ENCODE measurements at places on chromosomes 4 and X.
A peak's percentile ranks its signal among the peaks of the same experiment; 100 is the strongest.

GRCh38 chrX:42755815-42756214 is 22.1 kb downstream of the PPP1R2C start:
- DNase-seq = no peak

- no peak for DNase-seq
These were observed 182.1 kb upstream of the CLNK start for GRCh38 chr4:10866666-10867065.

- DNase-seq = no peak
These were observed 4.0 kb downstream of the FLNA start for GRCh38 chrX:154370300-154371016.

DNA sequence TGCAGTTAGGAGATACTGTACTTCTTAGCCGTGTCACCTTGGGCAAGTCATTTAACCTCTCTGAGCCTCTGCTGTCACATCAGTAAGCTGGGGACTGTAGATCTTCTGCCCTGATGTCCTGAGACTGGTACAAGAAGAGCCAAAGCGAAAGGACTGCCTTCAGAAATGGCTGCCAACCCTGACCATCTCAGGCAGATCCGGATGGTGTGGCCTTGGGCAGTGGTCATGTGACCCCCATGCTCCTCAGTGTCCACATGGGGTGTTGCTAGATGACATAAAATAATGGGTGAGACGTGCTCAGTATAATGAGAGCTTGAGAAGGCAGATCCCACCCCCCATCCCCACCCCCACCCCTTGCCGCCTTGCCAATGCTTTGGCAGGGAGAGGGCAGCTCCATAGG is 60.4 kb upstream of the MTM1 start:
- DNase-seq = no peak

DNA sequence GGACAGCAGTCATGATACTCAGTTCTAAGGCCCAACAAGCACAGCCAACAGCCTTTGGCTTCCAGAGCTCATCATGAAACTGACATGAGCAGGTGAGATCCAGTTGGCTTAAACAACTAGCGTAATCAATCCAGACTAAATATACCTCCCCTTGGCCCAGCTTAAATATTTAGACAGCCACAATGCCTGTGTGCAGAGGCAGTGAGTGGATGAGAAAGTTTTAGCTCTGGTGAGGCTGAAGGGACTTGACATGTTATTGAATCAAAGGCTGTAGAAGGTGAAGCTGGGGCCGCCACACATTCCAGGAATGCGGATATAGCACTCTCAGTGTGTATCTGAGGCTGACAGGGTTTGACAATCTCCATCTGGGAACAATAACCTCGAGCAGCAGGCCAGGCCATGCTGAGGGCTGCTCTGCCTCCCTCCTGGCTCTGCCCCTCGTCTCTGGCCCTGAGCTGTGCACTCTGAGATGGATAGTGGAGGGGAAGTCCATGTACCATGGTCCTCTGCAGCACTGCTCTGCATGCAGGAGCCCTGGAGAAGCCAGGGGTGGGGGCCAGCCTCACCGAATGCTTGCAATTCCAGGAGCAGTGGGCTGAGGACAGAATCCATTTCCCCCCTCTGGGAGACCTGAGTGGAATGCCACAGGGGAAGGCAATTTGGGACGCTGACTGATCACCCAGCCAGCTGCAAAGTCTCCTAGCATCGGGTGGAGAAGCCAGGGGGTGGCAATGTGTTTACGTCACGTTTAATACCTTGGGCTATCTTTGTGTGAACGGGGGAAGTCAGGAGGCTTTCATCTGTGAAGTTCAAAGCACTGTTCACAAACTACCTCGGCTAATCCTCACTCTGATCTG is 37.3 kb upstream of the RASL11B start:
- no peak for DNase-seq

DNA sequence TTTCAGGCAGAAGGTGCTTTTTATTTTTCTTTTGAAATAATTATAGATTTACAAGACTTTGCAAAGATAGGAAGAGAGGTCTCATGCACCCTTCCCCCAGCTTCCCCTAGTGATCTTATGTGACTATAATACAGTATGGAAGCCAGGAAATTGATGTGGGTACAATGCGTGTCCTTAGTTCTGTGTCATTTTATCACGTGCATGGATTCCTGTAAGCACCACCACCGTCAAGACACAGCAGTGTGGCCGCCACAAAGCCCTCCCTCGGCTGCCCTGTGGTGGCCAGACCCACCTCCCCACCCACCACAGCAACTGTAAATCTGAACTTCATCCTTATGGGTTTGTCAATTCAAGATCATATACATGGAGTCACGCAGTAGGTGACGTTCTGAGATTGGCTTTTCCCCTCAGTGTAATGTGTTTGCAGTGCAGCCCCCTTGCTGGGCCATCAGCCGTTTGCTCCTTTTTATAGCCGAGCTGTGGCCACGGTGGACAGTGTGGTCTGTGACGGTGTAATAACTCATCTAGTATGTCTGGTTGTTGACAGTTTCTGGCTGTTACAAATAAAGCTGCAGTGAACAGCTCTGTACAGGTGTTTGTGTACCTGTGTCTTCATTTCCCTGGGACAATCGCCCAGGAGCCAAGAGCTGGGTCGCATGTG is 10.9 kb upstream of the HTRA3 start:
- DNase-seq = no peak

GRCh38 chrX:111329370-111329769 is 59.1 kb upstream of the CAPN6 start:
- DNase-seq = no peak

- no peak for DNase-seq
These were observed 118.3 kb upstream of the ETNPPL start for GRCh38 chr4:108881190-108881589.

GRCh38 chrX:145844886-145845285 is 27.3 kb downstream of the SLITRK2 start:
- no peak for DNase-seq

- DNase-seq = peak; percentile 60
These were observed 36.9 kb upstream of the SYTL4 start for GRCh38 chrX:100768679-100769338.

DNA sequence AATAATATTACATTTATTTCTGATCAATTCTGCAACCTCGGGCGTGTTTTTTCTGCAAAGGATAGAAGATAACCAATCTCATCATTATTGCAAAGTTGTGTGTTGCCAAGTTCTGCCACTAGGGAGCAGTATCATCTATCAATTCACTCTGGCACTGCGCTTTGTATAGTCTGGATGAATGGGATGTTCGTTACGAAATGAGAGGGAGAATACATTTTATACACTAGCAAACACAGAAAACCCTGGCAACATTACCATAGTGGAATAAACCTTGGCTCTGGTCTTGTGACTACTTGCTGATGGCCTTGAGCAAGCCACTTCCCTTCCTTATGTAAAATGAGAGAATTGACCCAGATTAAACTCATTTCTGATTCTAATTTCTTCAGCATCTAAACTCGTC is 97.5 kb upstream of the ZNF518B start:
- peak; percentile 11 for DNase-seq

DNA sequence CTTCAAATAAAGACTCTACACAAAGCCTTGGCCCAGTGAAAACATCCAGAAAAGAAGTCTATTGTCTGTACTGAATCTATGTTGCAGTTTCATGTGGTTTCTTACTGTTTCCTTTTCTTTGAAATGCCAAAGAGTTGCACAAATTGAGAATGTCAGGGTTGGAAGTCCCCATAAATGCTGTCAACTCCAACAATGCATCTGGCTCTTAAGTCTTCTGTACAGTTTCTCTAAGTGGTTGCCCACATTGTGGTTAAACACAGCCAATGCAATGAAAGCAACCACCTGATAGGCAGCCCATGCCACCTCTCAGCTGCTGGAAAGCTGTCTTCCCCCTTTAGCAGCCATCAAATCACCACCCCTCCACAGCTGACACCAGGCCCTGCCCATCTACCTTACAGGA is 67.2 kb upstream of the C1GALT1C1 start:
- no peak for DNase-seq

DNA sequence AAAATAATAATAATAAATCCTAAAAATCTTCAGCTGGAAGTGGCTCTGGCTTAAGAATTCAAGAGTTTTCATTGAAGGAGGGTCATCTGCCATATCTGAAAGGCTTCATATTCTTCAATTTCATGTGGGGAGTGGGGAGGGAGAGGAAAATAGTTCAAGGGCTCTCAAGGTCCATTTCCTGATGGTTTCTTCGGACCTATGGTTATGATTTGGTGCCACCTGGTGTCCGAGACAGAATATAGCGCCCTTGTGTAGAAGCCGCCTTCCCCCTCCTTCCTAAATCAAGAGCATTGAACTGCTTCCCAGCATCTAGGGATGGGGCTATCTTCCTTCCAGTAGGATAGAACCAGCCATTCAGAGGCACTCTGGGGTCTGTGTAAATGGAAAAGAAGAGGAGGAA is 34.3 kb downstream of the NLGN3 start:
- peak; percentile 7 for DNase-seq

DNA sequence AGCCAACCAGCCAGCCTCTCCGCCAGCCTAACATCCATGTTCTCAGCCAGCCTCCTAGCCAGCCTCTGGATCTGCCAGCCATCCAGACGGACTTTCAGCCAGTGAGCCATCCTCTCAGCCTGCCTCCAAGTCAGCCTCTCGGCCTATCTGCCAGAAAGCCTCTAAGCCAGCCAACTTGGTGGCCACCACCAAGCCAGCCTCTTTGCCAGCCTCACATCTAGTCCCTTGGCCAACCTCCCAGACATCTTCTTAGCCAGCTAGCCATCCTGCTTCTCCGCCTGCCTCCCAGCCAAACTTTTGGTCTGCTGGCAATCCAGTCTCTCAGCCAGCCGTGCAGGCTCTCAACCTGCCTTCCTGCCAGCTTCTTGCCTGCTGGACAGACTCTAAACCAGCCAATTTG is 16.4 kb upstream of the ARAP2 start:
- no peak for DNase-seq

GRCh38 chr4:87391576-87392054 is 627 bp upstream of the HSD17B11 start:
- no peak for DNase-seq

- DNase-seq = no peak
These were observed 7.5 kb downstream of the YY2 start for GRCh38 chrX:21863241-21863640.

GRCh38 chrX:30220661-30221060 is 5.3 kb downstream of the MAGEB2 start:
- DNase-seq = no peak

- no peak for DNase-seq
These were observed 51.9 kb upstream of the IRF2 start for GRCh38 chr4:184526228-184526627.

GRCh38 chr4:52863324-52863723 is 1.2 kb downstream of the RASL11B start:
- no peak for DNase-seq

DNA sequence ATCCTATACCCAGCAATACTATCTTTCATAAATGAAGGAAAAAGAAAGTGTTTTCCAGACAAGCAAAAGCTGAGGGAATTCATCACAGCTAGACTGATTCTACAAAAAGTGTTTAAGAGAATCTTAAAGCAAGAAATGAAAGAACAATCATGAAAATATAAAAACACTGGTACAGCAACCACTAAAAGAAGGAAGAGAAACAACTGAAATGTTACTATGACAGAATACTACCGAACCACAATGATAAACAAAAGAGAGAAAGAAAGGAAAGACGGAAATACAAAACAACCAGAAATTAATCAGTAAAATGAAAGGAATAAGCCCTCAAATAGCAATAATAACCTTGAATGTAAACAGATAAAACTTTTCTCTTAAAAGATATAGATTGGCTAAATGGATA is 110.8 kb upstream of the AFF2 start:
- no peak for DNase-seq

- DNase-seq = no peak
These were observed 1444.0 kb downstream of the PCDH18 start for GRCh38 chr4:136088211-136088867.
